ENCODE measurements at places on chromosomes 2 and 18. TPM values are rescaled to one million over a fixed set of nuclear protein-coding genes. Genes with fewer than 3 reads are reported as not detected.
A peak's percentile ranks its signal among the peaks of the same experiment; 100 is the strongest.

GRCh38 chr2:219175928-219176817, 552 bp downstream of the CNPPD1 start:
- no peaks in the 10 kb centered on the region for H3K36me3 ChIP-seq
- peak overlapping the region; percentile 71 for H3K4me3 ChIP-seq
- no peaks in the 10 kb centered on the region for H3K27me3 ChIP-seq
- peaks cover 13% of the 10 kb centered on the region for H3K4me1 ChIP-seq
- H3K27ac ChIP-seq = peak overlapping the region; percentile 80
- DNase-seq = no peak

The TMEM169 gene
- 8.0 TPM for total RNA-seq

The TUBA4B gene
- 0.14 TPM for total RNA-seq

The SLC16A14 gene
- 4.0 TPM for total RNA-seq

GRCh38 chr2:51510303-51510702, 478.4 kb upstream of the NRXN1 start:
- no peaks in the 10 kb centered on the region for H3K36me3 ChIP-seq
- H3K27ac ChIP-seq = no peak overlapping the region
- no peak for DNase-seq
- no peaks in the 10 kb centered on the region for H3K27me3 ChIP-seq

DNA sequence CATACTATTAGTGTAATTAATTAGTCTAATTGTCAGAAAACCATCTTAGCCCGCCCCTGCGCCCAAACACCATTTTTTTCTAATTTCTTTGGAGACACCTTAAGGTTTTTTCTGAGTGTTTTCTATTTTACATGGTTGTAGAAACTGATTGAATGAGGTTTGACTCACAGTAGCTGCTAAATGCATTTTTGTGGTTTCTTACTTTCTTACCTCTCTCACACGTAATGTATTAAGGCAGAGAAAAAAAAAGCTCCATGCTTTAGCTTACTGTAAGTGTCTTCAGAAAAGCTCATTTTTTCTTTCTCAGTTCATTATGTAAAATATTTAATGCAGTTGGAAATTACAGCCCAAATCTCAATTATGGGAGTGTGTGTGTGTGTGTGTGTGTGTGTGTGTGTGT, 548.5 kb upstream of the LRRTM4 start:
- no peaks in the 10 kb centered on the region for H3K4me1 ChIP-seq
- H3K27me3 ChIP-seq = no peaks in the 10 kb centered on the region
- no peaks in the 10 kb centered on the region for H3K36me3 ChIP-seq

The PTPRN gene
- 18.8 TPM for total RNA-seq

DNA sequence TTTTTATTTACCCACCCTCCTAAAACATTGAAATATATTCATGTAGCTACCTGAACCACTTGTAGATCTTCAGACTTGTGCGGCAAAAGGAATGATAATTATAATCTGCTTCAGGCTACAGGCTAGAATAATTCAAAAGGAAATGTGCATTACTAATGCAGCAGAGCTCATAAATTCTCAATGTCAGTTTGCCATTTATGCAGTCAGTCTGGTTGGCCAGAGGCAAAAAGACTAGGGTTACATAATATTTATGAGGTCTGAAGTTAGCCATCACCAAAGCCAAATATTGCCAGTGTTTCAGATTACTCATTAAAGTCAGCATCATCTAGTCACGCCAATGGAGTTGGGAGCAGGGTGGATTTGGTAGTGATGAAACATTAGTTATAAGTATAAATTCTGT, 38.9 kb downstream of the METAP1D start:
- H3K4me3 ChIP-seq = no peak overlapping the region
- no peak overlapping the region for H3K27ac ChIP-seq
- no peak for DNase-seq
- H3K36me3 ChIP-seq = no peaks in the 10 kb centered on the region

DNA sequence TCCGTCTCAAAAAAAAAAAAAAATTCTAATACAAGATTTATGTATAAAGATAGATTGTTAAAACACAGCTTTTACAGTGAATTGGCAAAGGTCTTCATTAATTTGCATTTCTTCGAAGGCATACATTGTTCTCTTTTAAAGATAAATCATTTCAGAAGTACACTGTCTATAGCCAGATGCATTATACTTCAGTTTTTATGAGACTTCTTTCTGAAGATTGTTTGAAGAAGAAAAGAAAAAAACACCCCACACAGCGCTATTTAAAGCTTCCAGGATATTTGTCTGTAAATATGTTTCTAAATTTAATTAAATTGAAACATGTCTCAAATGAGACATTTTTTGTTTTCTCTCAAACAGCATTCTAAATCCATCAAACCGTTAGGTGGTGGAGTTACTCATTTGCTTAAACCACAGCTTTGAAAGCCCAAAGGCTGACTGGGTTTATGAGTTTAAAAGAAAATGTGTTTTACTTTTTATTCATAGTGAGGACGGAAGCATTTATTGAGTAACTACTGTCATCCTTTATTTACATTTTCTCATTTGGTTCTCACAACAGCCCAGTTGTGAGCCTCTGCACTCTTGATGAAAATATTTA, 42.4 kb upstream of the C1GALT1C1L start:
- H3K4me1 ChIP-seq = peaks cover 18% of the 10 kb centered on the region
- H3K27me3 ChIP-seq = no peaks in the 10 kb centered on the region
- no peak for DNase-seq
- H3K36me3 ChIP-seq = no peaks in the 10 kb centered on the region
- H3K27ac ChIP-seq = no peak overlapping the region
- no peak overlapping the region for H3K4me3 ChIP-seq

The SLC39A6 gene
- total RNA-seq = 46.8 TPM

GRCh38 chr2:10764096-10764785, 42.8 kb downstream of the ATP6V1C2 start:
- H3K4me3 ChIP-seq = no peak overlapping the region
- no peaks in the 10 kb centered on the region for H3K27me3 ChIP-seq
- H3K4me1 ChIP-seq = no peaks in the 10 kb centered on the region
- no peak overlapping the region for H3K27ac ChIP-seq
- no peak for DNase-seq
- H3K36me3 ChIP-seq = no peaks in the 10 kb centered on the region

- DNase-seq = no peak
- H3K27ac ChIP-seq = no peak overlapping the region
- no peaks in the 10 kb centered on the region for H3K36me3 ChIP-seq
- H3K4me1 ChIP-seq = no peaks in the 10 kb centered on the region
- H3K4me3 ChIP-seq = no peak overlapping the region
These were observed 462.2 kb upstream of the RGPD4 start for GRCh38 chr2:107364361-107364950.

- no peak overlapping the region for H3K4me3 ChIP-seq
- no peaks in the 10 kb centered on the region for H3K4me1 ChIP-seq
- H3K27me3 ChIP-seq = no peaks in the 10 kb centered on the region
- no peaks in the 10 kb centered on the region for H3K36me3 ChIP-seq
- DNase-seq = no peak
- no peak overlapping the region for H3K27ac ChIP-seq
These were observed 220.6 kb downstream of the SLC4A10 start for GRCh38 chr2:161844822-161845221.

The LBX2 gene
- 0.24 TPM for total RNA-seq

- no peak for DNase-seq
- no peaks in the 10 kb centered on the region for H3K27me3 ChIP-seq
- H3K4me1 ChIP-seq = no peaks in the 10 kb centered on the region
- H3K27ac ChIP-seq = no peak overlapping the region
- H3K4me3 ChIP-seq = no peak overlapping the region
These were observed 87.5 kb downstream of the NAB1 start for GRCh38 chr2:190736355-190736754.

The ACKR3 gene
- 3.1 TPM for total RNA-seq

- 0 out of 2 replicates have a peak, but pooled peaks cover 5% of the 10 kb centered on the region for H3K4me1 ChIP-seq
- H3K4me3 ChIP-seq = no peak overlapping the region
- DNase-seq = peak; percentile 73
- no peaks in the 10 kb centered on the region for H3K27me3 ChIP-seq
These were observed 29.2 kb downstream of the MTHFD2 start for GRCh38 chr2:74227646-74228045.

- H3K27me3 ChIP-seq = no peaks in the 10 kb centered on the region
- H3K4me3 ChIP-seq = no peak overlapping the region
- no peaks in the 10 kb centered on the region for H3K36me3 ChIP-seq
- no peaks in the 10 kb centered on the region for H3K4me1 ChIP-seq
- no peak overlapping the region for H3K27ac ChIP-seq
These were observed 74.3 kb upstream of the KYNU start for GRCh38 chr2:142803158-142803557.

DNA sequence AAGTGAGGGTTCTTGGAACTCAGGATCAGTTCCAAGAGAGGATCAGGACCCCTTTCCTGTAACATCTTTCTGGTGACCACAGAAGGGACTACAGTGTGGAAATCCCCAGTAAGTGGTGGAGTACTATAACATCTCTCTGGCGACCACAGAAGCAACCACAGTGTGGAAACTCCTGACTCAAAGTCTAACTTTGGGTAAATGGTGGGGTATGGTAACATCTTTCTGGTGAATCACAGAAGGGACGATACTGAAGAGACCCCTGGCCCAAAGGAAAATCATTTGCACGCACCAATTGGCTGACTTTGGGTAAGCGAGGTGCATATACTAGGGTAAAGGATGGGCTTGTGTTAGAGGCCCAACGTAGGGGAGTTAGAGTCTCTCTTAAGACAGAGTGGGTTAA, 56.3 kb upstream of the GULP1 start:
- no peak for DNase-seq
- H3K4me3 ChIP-seq = no peak overlapping the region
- H3K27me3 ChIP-seq = no peaks in the 10 kb centered on the region
- H3K4me1 ChIP-seq = no peaks in the 10 kb centered on the region
- no peak overlapping the region for H3K27ac ChIP-seq

- no peaks in the 10 kb centered on the region for H3K36me3 ChIP-seq
- H3K27me3 ChIP-seq = no peaks in the 10 kb centered on the region
- DNase-seq = peak; percentile 25
- peak overlapping the region; percentile 52 for H3K27ac ChIP-seq
- H3K4me3 ChIP-seq = peak overlapping the region; percentile 83
These were observed 999 bp downstream of the INSIG2 start for GRCh38 chr2:118089139-118089800.
